G401 (cell line): ENCODE measurements at places on chromosomes 6 and 20. TPM values are rescaled to one million over a fixed set of nuclear protein-coding genes. Genes with fewer than 3 reads are reported as not detected.

- DNase-seq, result peak; percentile 23
These were observed 186.1 kb downstream of the ADAT2 start for GRCh38 chr6:143264379-143264778.

DNA sequence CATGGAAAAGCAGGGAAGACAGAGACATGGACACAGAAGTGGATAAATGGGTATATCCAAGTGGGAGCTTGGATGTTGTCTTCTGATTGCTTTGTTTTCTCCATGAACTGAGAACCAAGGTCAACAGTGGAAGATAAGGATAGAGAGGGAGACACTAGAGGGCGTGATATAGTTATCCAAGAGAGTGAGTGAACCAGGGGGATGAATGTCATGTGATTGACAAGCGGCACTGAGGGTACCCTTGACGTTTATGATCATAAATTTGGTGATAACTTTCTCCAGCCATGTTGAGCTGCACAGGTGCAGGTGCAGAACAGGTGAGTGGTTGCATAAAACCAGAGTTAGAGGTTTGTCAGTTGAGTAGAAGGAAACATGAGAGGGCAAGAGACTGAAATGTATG, 20.7 kb downstream of the EBF4 start:
- DNase-seq, result no peak

- DNase-seq, result no peak
These were observed 59.0 kb downstream of the RIN2 start for GRCh38 chr20:19817017-19817416.

The FILIP1 gene
- not detected in 2 replicates for total RNA-seq

DNA sequence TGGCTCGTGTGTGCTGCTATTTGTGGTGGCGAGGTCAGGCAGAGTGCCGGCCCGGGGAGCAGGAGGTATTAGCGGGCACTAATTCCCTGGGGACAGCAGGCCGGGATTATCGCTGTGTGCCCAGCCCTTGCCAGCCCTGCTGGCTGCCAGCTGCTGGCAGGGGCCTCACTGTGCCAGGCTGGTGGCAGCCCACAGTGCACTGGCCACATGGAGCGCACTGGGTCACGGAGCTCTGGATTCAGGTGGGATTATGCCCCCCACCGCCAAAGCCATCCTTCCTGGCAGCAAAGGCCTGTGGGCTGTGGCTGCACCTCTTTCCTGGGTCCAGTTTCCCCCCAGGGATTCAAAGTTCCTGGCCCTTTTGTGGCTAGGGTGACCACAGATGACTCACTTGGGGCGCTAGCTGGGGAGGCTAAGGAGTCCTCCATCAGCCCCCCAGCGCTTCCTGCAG, 59.7 kb downstream of the YTHDF1 start:
- DNase-seq, result no peak

The ANGPT4 gene
- not detected in 2 replicates for total RNA-seq

GRCh38 chr6:25449774-25450173, 170.6 kb downstream of the CARMIL1 start:
- DNase-seq, result peak; percentile 77
